Neuronal stem cell (in vitro differentiated cells): ENCODE measurements at places on chromosomes 1 and 21.

- no peak for DNase-seq
Measured at GRCh38 chr1:159960721-159961381, 6.8 kb upstream of the SLAMF9 start.

GRCh38 chr1:45585110-45585426 lies 1.2 kb downstream of the NASP start:
- DNase-seq, result no peak

GRCh38 chr1:119768778-119769177 lies at the start of gene HMGCS2:
TSS of gene HMGCS2 (minus strand) at chr1:119768905. CDS start at chr1:119768844, 61 bp downstream.
- no peak for DNase-seq

DNA sequence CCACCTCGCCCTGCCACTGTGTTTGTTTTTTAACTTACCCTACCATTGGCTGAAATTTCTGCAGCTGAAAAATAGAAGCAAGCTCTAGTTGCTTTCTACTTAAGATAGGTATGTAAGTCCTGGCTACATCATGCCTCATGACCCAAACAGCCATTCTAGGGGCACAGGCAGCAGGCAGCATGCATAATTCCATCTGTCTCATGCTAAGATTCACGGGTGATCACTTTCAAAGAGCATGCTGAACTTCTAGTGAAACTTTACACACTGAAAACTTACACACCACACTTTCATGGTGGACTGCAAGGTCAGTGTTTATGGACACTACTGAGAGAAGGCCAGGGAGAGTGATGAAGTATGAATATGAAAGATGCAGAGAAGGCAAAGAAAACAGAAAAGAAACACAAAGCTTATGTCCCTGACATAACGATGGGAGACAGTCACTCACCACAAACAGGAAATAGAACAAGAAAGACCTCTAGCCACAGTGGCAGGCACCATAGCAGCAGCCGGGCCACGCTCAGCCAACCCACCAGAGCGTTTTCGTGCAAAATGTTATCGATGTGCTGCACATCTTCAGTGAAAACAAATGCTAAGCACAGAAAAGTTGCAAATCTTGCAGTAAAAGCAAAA lies 102.3 kb upstream of the TIAM1 start:
- DNase-seq, result no peak

DNA sequence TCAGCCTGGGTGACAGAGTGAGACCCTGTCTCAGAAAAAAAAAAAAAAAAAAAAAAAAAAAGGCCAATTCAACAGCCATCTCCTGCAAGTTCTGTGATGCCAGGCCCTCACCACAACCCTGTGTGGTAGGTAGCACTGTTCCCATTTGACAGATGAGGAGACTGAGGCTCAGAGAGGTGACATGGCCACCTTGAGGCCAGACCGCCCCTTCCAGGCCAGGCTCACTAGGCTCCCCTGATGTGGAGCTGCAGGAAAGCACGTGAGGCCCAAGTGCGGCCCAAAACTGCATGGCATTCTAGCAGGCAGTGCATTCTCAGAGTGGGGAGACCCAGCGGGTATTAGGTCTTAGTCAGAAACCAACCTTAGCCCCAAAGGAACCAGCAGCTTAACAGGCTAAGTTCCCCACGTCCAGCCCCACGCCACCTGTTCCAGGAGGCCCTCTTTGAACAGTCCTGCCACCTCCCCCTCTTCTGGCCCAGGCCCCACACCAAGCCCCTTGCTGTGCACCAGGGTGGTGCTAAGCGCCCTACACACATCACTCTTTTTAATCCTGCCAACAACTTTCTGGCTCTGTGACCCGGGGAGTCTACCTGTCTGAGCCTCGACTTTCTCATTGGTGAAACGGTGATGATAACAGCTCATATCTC lies 11.7 kb upstream of the ECE1 start:
- no peak for DNase-seq

- no peak for DNase-seq
Measured at GRCh38 chr1:116391185-116391584, 18.1 kb downstream of the ATP1A1 start.

- DNase-seq, result no peak
Measured at GRCh38 chr1:29096231-29096886, 27.3 kb downstream of the TMEM200B start.

DNA sequence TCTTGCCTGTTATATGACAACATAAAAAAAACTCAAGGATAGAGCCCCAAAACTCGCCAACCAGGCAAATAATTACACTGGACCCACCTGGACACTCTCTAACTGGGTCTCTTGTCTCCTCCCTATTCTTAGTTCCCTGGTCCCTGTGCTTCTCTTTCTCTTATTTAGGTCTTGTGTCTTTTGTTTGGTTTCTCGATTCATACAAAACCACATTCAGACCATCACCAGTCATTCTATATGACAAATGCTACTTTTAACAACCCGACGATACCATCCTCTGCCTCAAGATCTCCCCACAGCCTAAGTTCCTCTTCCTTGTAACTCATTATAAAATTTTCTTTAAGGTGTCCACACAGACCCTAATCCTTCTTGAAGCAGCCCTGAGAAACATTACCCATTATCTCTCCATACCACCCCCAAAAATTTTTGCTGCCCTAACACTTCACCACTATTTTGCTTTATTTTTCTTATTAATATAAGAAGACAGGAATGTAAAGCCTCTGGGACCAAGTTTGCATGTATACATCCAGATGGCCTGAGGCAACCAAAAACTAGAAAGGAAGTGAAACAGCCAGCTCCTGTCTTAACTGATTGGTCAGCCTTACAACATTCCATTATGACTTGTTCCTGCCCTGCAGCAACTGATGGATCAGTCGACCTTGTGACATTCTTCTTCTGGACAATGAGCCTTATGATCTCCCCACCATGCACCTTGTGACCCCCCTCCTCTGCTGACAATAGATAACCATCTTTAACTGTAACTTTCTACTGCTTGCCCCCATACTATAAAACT lies 638.2 kb downstream of the AMY1C start:
- DNase-seq, result no peak

- no peak for DNase-seq
Measured at GRCh38 chr1:3359756-3360440, 94.6 kb upstream of the ARHGEF16 start.

DNA sequence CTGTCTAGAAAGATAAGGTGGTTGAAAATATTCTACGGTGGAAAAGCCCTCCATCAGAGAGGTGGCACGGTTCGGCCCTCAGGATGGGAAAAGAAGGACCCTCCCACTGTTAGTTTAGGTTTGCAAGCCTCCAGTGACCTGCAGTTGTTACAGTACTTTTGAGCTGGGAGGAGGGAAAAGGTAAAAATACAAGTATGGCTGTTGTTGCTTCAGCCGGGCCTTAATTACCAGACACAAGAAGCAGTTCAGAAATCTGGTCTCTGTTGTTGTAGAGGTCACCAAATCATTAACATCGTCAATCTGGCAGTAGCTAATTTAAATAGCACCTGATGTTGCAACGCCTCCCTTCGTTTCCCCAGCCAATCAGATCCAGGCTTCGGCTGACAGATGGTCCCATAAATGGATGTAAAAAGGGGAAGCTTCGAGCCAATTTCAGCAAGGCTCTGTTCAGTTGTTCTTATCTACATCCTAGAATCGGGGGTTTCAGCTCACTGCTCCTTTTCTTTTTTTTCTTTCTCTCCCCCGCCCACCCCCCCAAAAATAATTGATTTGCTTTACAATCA lies at the start of gene ELAVL4:
Gene ELAVL4, plus strand, starts transcription at position 424 of the 563 bp plus-strand sequence. CDS start 270 bp downstream, outside the sequence.
- no peak for DNase-seq
